ENCODE measurements at places on chromosomes 7 and 10.

- no peak for DNase-seq
Observed at GRCh38 chr10:12841426-12841825, 160.1 kb downstream of the CCDC3 start.

GRCh38 chr7:4129481-4130122, 552.5 kb upstream of the FOXK1 start:
- DNase-seq, result no peak

DNA sequence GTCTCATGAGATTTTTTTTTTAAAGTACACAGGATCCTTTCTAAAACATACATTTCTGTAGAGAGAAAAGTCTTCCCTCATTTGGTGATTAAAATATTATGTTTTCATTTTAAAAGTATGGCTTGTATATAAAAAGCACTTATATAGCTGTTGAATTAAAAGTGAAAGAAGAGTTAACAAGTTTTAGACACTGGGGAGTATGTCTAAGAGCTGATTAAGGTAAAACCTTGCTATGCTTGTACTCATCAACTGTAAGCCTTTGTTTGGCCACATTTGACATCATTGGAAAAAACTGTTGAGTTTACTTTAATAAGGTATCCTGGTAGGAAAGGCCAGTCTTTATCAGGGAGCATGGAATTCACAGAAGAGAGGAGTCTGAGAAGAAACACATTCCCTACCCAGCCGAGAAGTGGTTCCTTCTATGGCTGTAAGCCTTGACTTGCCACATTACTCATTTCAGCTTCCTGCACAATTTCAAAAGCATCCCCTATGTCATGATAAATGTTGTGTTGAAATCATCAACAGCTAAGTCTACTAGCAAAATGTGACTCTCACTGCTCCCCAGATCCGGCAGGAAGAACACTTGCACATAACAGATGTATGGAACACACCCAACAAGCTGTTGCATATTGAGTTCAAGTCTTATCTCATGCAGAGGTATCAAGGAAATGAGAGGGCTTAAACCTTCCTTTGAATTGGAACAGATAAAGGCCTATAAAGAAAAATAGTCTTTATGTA, 171.8 kb upstream of the CDK1 start:
- DNase-seq, result no peak

DNA sequence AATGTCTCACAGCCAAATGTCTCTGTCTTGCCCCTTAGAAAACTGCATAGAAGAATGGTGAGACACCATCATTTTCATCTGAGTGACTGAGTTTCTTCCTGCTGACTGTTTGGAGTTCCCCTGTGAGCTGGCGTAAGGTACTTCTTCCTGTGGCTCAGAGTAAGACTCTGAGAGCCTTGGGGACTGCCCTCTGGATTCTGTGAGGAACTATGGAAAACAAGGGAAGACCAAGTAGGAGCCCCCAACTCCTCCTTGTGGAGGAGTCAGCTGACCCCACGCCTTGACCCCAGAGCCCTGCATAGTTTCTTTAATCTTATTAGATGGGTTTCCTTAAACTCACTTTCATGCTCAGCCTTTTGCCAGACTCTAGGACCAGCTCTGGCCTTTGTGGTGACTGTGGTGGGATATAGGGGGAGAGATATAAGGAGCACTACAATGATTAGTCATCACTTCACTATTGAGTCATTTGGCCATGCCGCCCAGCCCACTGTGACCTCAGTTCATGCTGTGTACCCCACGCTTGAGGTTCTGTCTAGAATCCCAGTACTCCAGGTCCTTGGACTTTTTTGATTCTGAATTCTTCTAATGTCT, 51.8 kb upstream of the FAM133B start:
- no peak for DNase-seq

GRCh38 chr7:128164061-128164954, 76.8 kb upstream of the LEP start:
- DNase-seq, result no peak
